Stimulated activated memory B cell treated with anti-CD40 and anti-IgM and Interleukin-4, amounts not matched to agents 10 μg/mL and 1 μg/mL and 100 μg/mL, for 72 hours (primary cell): ENCODE measurements at places on chromosomes 6 and 20.

DNA sequence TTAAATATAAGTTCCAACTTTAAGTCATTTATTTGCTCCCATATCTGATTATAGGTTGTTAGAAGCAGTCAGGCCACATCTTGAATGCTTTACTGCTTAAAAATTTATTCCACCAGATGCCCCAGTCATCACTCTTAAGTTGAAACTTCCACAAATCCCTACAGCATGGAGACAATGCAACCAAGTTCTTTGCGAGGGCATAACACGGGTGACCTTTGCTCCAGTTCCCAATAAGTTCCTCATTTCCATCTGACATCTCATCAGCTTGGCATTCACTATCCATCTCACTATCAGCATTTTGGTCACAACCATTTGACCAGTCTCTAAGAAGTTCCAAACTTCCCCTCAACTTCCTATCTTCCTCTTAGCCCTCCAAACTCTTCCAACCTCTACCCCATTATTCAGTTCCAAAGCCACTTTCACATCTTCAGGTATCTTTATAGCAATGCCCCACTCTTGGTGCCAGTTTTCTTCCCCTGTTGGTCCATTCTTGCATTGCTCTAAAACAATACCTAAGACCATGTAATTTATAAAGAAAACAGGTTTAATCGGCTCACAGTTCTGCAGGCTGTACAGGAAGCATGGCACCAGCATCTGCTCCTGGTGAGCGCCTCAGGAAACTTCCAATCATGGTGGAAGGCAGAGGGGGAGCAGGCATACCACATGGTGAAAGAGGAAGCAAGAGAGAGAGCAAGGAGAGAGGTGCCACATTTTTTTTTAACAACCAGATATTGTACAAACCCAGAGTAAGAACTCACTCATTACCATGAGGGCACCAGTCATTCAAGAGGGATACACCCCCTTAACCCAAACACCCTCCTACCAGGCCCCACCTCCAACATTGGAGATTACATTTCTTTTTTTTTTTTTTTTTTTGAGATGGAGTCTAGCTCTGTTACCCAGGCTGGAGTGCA lies 15.9 kb upstream of the ITPR3 start:
- ATAC-seq, result no peak

- ATAC-seq, result no peak
These were observed 4.6 kb downstream of the CST7 start for GRCh38 chr20:24953621-24954133.

DNA sequence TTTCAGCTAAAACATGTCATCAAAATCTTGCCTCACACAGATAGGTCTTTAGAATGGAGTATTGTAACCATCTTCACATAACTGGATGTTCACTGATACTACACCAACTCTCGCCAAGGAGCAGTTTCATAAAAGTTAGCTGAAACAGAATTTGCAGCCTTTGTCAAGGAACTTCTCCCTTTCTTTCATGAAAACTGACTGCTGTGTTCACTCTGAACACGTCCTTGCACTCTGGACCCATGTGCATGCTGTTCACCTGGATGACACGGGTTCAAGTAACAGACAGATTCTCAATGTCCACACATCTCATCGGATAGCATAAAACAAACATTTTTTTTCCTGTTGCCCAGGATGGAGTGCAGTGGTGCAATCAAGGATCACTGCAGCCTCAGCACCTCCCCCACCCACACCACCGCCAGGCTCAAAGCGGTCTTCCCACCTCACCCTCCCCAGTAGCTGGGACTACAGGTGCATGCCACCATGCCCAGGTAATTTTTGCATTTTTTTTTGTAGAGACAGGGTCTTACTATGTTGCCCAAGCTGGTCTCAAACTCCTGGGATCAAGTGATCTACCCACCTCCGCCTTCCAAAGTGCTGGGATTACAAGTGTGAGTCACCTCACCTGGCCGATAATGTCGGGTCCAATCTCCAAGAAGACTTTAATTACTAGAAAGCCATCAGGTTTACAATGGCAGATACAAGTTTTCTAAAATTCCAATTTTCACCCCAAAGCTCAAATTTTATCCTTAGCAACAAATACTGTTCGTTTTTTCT lies 9.4 kb downstream of the DIDO1 start:
- ATAC-seq, result no peak

GRCh38 chr6:35181933-35182612 lies 31.7 kb upstream of the SCUBE3 start:
- ATAC-seq, result no peak

GRCh38 chr6:158324136-158324535 lies 11.9 kb downstream of the TULP4 start:
- no peak for ATAC-seq
